Left lung (tissue), 14 donors: ENCODE measurements at places on chromosomes 16 and 17.

DNA sequence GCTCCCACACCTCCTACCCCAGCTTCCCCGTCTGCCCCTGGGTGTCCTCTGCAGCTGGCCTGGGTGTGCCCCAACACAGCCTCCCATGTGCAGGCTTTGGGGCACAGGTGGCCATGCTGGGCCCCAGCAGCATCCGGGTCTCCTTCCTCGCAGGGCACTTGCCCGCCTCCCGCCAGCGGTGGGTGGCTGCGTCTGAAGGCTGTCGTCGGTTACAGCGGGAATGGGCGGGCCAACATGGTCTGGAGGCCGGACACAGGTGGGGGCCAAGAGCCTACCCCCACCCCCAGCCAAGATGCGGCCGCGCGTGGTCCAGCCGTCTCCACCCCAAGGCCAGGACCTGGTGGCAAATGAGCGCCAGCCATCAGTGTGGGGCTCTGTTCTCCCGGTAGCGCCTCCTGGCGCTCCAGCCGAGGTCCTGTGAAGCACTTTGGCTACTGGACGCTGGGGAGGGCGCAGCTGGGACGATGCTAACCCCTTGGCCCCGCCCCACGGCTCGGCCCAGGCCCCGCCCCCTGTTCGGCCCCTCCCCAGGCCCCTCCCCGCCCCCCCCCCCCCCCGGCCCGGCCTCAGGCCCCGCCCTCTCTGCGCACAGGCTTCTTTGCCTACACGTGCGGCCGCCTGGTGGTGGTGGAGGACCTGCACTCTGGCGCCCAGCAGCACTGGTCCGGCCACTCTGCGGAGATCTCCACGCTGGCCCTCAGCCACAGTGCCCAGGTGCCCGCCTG, 7.3 kb upstream of the RHOT2 start:
- peak overlapping the region; percentile 26 for H3K4me3 ChIP-seq
- no peaks in the 10 kb centered on the region for H3K27me3 ChIP-seq
- peak; percentile 91 for DNase-seq

GRCh38 chr16:63422715-63423114, 1386.5 kb upstream of the CDH8 start:
- DNase-seq: no peak
- no peak overlapping the region for H3K4me3 ChIP-seq
- no peak overlapping the region for H3K27ac ChIP-seq
- H3K36me3 ChIP-seq: no peaks in the 10 kb centered on the region
- no peaks in the 10 kb centered on the region for H3K27me3 ChIP-seq
- no peaks in the 10 kb centered on the region for H3K4me1 ChIP-seq

- H3K27ac ChIP-seq: no peak overlapping the region
- H3K27me3 ChIP-seq: no peaks in the 10 kb centered on the region
- no peaks in the 10 kb centered on the region for H3K36me3 ChIP-seq
- no peaks in the 10 kb centered on the region for H3K4me1 ChIP-seq
Observed at GRCh38 chr17:21089933-21090901, 36.5 kb upstream of the DHRS7B start.

DNA sequence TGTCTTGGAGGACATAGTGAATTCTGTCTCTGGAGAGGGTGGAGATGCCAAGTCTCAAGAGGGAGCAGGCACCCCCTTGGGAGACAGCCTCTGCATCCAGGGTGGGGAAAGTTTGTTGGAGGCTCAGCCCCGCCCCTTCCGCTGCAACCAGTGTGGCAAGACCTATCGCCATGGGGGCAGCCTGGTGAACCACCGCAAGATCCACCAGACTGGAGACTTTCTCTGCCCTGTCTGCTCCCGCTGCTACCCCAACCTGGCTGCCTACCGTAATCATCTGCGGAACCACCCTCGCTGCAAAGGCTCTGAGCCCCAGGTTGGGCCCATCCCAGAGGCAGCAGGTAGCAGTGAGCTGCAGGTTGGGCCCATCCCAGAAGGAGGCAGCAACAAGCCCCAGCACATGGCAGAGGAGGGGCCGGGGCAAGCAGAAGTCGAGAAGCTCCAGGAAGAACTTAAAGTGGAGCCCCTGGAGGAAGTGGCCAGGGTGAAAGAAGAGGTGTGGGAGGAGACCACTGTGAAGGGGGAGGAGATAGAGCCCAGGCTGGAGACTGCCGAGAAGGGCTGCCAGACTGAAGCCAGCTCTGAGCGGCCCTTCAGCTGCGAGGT, 5.2 kb downstream of the ZNF646 start:
- peaks cover 7% of the 10 kb centered on the region for H3K4me1 ChIP-seq
- no peak overlapping the region for H3K4me3 ChIP-seq
- H3K27me3 ChIP-seq: no peaks in the 10 kb centered on the region
- H3K36me3 ChIP-seq: peaks cover 85% of the 10 kb centered on the region

- peaks cover 12% of the 10 kb centered on the region for H3K4me1 ChIP-seq
- H3K27ac ChIP-seq: no peak overlapping the region
- H3K36me3 ChIP-seq: no peaks in the 10 kb centered on the region
Observed at GRCh38 chr17:48238933-48239602, 131.5 kb downstream of the SNX11 start.

DNA sequence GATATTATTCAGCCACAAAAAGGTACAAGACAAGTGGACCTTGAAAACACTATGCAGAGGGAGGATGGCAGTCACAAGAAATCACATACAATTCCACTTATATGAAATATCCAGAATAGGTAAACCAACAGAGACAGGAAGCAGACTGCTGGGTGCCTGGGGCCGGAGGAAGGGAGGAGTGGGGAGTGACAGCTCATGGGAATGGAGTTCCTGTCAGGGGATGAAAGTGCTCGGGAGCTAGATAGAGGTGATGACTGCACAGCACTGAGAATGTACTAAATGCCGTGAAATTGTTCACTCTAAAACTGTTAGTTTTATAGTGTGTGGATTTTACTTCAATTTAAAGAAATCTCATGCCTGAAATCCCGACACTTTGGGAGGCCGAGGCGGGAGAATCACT, 74.2 kb upstream of the MED9 start:
- no peaks in the 10 kb centered on the region for H3K36me3 ChIP-seq
- H3K4me3 ChIP-seq: no peak overlapping the region
- DNase-seq: no peak
- H3K4me1 ChIP-seq: no peaks in the 10 kb centered on the region

DNA sequence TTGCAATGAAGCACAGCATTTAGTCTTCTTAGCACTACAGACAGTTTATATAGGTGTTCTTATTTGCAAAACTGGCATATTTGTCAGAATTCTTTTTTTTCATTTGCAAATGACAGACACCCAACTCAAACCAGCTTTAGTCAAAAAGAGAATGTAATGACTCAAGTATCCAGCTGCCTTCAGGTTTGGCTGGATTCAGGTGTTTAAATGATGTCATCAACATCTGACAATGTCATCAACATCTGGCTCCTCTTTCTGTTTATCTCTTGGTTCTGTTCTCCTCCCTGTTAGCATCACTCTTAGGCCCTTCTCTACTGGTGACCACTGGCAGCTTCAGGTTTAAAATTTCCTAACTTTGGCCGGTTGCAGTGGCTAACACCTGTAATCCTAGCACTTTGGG, 18.9 kb downstream of the TMC5 start:
- H3K27ac ChIP-seq: peak overlapping the region; percentile 7
- peaks cover 4% of the 10 kb centered on the region for H3K4me1 ChIP-seq
- no peak overlapping the region for H3K4me3 ChIP-seq
- no peak for DNase-seq

DNA sequence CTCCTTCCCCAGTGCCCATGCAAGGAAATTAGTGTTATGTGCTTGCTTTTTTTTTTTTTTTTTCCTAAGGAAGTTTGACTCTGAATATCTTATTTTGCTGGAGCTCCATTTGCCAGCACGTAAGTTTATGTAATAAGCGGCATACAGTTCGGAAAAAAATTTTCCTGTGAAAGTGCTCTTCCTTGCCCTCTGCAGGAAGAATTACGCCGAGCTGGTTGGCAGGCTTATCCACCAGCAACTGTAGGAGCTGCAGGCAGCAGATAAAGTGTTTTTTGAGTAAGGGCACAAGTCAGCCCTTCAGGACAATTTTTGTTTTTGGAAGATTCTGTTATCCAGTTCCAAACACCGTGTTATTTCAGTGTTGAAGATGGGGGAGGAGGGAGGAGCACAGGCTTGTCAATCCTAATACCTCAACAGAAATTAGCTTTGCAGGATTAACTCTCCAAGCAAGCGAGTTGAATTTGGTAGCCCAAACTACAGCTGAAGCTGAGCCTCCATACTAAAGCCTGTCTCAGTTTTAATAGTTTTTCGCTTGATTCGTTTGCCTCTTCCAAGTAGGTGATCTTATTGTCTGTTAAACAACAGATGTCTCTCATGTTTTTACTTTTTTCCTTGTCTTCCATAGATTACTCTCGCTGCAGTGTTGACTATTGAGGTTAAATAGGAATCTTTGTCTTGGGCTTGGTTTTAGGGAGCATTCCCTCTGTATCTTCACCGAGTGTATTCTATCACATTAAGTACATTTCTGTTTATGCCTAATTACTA, 1.1 kb downstream of the SPECC1 start:
- no peak overlapping the region for H3K27ac ChIP-seq
- peaks cover 27% of the 10 kb centered on the region for H3K27me3 ChIP-seq
- peak; percentile 46 for DNase-seq
- H3K36me3 ChIP-seq: no peaks in the 10 kb centered on the region
- peaks cover 21% of the 10 kb centered on the region for H3K4me1 ChIP-seq
- H3K4me3 ChIP-seq: peak overlapping the region; percentile 64

- no peaks in the 10 kb centered on the region for H3K27me3 ChIP-seq
- no peak for DNase-seq
- no peak overlapping the region for H3K27ac ChIP-seq
- no peaks in the 10 kb centered on the region for H3K36me3 ChIP-seq
- H3K4me1 ChIP-seq: no peaks in the 10 kb centered on the region
- no peak overlapping the region for H3K4me3 ChIP-seq
Observed at GRCh38 chr16:64975821-64976220, 146.0 kb downstream of the CDH11 start.

DNA sequence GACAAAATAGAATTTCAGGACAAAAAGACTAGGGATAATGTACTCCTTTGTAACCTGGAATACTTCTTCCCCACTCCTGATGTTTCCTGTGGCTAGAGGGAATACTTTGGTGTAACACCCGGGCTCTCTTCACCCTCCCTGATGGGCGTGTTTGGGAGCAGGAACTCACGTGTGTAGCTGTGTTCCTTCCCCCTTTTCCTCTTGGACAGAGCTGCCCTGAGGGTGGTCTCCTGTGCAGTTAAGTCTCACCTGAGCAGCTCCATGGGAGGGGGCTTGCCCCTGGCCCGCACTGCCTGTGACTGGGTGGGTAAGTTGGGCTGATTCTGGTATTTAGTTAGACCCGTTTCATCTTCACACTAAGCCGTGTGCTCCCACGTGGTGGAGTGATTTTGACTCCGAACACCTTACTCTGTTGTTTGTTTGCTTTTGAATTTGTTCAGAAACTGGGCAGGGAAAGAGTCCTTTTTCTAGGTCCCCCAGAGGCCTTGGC, 87.9 kb downstream of the OR1D5 start:
- no peak overlapping the region for H3K27ac ChIP-seq
- H3K4me3 ChIP-seq: peak overlapping the region; percentile 34
- DNase-seq: no peak
- no peaks in the 10 kb centered on the region for H3K4me1 ChIP-seq
- peaks cover 6% of the 10 kb centered on the region for H3K36me3 ChIP-seq
- H3K27me3 ChIP-seq: no peaks in the 10 kb centered on the region

GRCh38 chr16:59236804-59237458, 502.8 kb upstream of the GOT2 start:
- no peak for DNase-seq
- no peaks in the 10 kb centered on the region for H3K4me1 ChIP-seq
- H3K27me3 ChIP-seq: no peaks in the 10 kb centered on the region
- H3K4me3 ChIP-seq: no peak overlapping the region
- no peaks in the 10 kb centered on the region for H3K36me3 ChIP-seq

GRCh38 chr17:63250830-63251229, 195.3 kb downstream of the CYB561 start:
- no peak overlapping the region for H3K27ac ChIP-seq
- H3K4me3 ChIP-seq: no peak overlapping the region
- no peaks in the 10 kb centered on the region for H3K36me3 ChIP-seq
- DNase-seq: no peak
- H3K4me1 ChIP-seq: peaks cover 11% of the 10 kb centered on the region
- no peaks in the 10 kb centered on the region for H3K27me3 ChIP-seq

- peak overlapping the region; percentile 97 for H3K27ac ChIP-seq
- H3K36me3 ChIP-seq: no peaks in the 10 kb centered on the region
- H3K4me1 ChIP-seq: peaks cover 78% of the 10 kb centered on the region
- H3K27me3 ChIP-seq: no peaks in the 10 kb centered on the region
Observed at GRCh38 chr17:1110862-1111598, 68.8 kb downstream of the ABR start.

DNA sequence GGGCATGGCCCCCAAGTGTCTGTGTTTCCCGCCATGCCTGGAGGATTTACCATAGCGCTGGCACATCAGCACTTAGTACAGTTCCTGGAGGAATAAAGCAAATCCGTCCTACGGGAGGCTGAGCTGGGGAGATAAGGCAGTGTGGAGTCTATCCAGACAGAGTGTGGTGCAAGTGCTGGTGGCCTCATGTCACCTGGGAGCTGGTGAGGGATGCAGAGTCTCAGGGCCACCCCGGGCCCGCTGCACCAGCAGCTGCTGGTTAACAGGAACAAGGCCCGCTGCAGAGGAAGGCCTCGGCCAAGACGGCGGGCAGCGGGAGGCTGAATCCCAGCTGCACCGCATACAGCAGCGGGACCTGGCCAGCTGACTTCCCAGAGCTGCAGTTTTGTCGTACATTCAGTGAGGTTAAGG, 57.3 kb upstream of the CDC42EP4 start:
- DNase-seq: peak; percentile 59
- no peaks in the 10 kb centered on the region for H3K36me3 ChIP-seq
- no peaks in the 10 kb centered on the region for H3K4me1 ChIP-seq
- no peaks in the 10 kb centered on the region for H3K27me3 ChIP-seq
- no peak overlapping the region for H3K4me3 ChIP-seq
- H3K27ac ChIP-seq: no peak overlapping the region

GRCh38 chr16:57643910-57644309, 15.5 kb downstream of the ADGRG1 start:
- H3K27ac ChIP-seq: peak overlapping the region; percentile 37
- no peak for DNase-seq
- peaks cover 70% of the 10 kb centered on the region for H3K4me1 ChIP-seq
- H3K27me3 ChIP-seq: peaks cover 18% of the 10 kb centered on the region
- H3K4me3 ChIP-seq: no peak overlapping the region

- H3K27me3 ChIP-seq: peaks cover 10% of the 10 kb centered on the region
- H3K4me3 ChIP-seq: no peak overlapping the region
- no peaks in the 10 kb centered on the region for H3K4me1 ChIP-seq
- H3K27ac ChIP-seq: no peak overlapping the region
- no peak for DNase-seq
- H3K36me3 ChIP-seq: no peaks in the 10 kb centered on the region
Observed at GRCh38 chr16:49189286-49189685, 92.4 kb downstream of the CBLN1 start.

- no peaks in the 10 kb centered on the region for H3K4me1 ChIP-seq
- H3K4me3 ChIP-seq: no peak overlapping the region
- peaks cover 69% of the 10 kb centered on the region for H3K36me3 ChIP-seq
- no peak overlapping the region for H3K27ac ChIP-seq
Observed at GRCh38 chr17:56948491-56948890, 12.4 kb downstream of the COIL start.

- no peak for DNase-seq
- no peaks in the 10 kb centered on the region for H3K4me1 ChIP-seq
- no peaks in the 10 kb centered on the region for H3K36me3 ChIP-seq
- H3K27me3 ChIP-seq: no peaks in the 10 kb centered on the region
Observed at GRCh38 chr17:19876529-19877161, 8.9 kb upstream of the ULK2 start.
